ENCODE measurements at places on chromosomes 1 and 21.

- no peak for DNase-seq
These were observed 4.0 kb downstream of the WDR26 start for GRCh38 chr1:224430511-224431113.

DNA sequence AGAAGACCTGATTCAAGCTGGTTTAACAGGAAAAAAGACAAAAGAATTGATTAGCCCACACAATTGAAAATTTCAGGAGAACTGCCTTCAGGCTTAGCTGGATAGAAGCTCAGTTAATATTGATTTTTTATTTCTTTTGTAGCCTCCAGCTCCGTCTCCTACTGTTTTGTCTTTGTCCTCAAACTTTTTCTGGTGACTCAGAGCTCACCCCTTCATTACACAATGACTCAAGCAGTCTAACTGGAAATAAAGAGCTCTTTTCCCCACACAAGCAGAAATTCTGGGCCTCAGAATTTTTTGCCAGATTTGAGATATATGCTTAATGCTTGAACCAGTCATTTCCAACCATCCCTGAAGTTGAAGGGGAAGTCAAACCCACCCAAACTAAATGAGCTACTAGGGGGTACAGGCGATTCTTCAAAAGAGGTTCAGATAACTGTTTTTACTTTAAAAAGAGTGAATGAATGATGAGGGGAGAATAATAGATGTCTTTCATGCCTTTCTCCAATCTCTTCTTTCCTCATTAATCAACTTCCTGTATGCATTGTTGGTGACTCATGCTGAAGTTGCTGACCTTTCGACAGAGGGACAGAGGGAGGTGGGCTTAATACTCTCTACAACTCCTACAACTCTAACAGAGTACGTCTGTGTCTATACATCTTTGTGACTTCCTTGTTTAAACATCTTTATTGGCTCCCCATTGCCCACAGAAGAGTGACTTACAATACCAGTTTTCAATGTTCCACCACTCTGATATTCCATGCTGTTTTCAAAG, 6.2 kb upstream of the ACP6 start:
- no peak for DNase-seq

GRCh38 chr1:94793296-94793656, 26.9 kb upstream of the SLC44A3 start:
- DNase-seq, result no peak

- DNase-seq, result no peak
These were observed 57.7 kb upstream of the COA6 start for GRCh38 chr1:234315588-234315987.

- DNase-seq, result no peak
These were observed 5.5 kb upstream of the CFAP410 start for GRCh38 chr21:44344541-44345183.

GRCh38 chr1:93753791-93754763, 72.4 kb upstream of the BCAR3 start:
- no peak for DNase-seq

GRCh38 chr1:150555198-150555970, 6.2 kb downstream of the ADAMTSL4 start:
- DNase-seq, result no peak

- DNase-seq, result no peak
These were observed 63.7 kb downstream of the ARID4B start for GRCh38 chr1:235264327-235264726.

GRCh38 chr1:180066150-180066549, 88.5 kb upstream of the QSOX1 start:
- DNase-seq, result no peak

All from right forelimb (tissue), 1 donor.